ENCODE measurements at places on chromosomes 12 and 14.

DNA sequence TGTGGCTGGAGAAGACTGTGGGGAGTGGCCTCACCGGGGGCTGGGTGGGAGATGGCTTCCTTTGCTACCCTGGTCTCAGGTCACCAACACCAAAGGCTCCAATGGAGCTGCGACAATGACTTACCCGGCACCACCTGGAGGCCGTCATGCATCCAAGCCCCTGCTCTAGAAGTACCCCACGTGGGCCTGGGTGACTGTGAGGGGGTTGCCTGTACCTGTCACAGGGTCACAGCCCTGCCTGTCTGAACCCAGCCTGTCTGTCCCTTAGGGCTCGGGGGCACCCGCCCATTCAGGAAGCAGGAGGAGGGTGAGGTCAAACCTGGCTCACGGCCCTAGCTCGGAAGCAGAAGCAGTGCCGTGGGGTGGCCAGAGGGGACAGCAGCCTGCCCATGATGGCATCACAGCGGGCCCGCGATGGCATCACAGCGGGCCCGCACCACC, 18.9 kb downstream of the ABCB9 start:
- DNase-seq: peak; percentile 49

DNA sequence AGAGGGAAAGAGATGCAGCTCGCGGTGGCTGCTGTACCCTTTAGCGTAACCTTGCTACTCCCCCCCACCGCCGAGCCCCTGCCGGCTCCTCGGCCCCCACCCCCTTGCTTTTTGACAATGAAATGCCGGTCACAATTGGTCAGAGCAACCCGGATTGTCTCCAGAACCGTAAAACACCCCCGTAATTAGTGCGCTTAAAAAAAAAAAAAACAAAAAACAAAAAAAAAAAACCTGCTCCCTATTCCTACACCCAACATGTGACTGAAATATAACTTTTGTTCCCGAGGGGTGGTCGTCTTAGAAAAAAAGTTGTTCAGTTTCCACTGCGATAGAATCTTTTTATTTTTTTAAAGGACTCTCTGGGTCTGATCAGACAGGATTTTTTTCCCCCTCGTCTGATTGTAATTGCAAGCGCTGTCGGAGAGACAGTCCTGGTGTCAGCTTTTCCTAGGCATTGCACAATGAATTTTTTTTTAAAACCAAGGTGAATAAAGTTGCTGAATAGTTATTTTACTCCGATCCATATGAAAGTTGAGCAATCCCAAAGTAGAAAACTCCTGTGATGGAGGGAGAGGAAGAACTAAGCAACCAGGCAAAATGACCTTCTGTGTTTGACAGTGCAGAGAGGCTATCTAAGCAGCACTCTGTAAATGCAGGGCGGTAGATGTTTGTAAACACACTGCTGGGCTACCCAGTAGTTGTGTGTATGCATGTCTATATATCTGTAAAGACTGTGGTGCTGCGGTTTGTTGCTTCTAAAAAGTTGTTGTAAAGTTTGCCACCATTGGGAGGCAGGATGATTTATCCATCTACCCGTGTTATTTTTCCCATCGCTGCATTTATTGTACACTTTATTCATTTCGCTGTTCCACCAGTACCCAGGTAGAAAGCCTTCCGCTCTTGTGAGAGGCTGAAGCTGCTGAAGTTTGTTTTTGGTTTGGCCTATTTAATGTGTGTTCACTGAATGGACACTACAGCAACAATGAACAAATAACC, 1.1 kb downstream of the ETV6 start:
- no peak for DNase-seq

GRCh38 chr12:41856228-41856627, 288.4 kb downstream of the GXYLT1 start:
- no peak for DNase-seq

GRCh38 chr12:63496654-63497053, 171.6 kb downstream of the DPY19L2 start:
- no peak for DNase-seq

DNA sequence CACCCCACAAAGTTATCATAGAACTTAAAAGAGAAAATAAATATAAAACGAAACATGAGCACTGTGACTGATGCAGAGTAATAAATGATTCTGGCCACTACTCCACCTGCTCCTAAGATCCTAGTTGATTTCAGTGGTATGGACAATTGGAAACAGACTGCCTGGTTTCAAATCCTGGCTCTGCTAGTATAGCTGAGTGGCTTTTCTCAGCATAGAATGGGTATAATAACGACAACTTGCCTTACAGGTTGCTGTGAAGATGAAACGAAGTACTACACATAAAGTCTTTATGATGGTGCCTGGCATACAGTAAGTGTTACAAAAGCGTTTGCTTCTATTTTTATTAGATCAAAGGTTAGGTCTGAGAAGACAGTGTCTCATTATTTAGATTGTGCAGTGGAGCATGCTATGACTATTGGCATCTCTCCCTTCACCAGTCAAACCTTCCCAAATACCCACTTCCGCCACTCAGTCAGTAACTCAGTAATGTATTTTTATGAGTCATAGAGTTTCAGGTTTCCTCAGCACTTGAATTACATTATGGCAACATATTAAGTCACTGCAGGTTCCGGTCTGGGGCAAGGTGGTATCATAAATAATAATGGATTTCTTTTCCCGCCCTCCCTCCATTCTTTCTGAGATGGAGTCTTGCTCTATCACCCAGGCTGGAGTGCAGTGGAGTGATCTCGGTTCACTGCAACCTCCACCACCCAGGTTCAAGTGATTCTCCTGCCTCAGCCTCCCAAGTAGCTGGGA, 29.7 kb upstream of the NR2C1 start:
- no peak for DNase-seq

DNA sequence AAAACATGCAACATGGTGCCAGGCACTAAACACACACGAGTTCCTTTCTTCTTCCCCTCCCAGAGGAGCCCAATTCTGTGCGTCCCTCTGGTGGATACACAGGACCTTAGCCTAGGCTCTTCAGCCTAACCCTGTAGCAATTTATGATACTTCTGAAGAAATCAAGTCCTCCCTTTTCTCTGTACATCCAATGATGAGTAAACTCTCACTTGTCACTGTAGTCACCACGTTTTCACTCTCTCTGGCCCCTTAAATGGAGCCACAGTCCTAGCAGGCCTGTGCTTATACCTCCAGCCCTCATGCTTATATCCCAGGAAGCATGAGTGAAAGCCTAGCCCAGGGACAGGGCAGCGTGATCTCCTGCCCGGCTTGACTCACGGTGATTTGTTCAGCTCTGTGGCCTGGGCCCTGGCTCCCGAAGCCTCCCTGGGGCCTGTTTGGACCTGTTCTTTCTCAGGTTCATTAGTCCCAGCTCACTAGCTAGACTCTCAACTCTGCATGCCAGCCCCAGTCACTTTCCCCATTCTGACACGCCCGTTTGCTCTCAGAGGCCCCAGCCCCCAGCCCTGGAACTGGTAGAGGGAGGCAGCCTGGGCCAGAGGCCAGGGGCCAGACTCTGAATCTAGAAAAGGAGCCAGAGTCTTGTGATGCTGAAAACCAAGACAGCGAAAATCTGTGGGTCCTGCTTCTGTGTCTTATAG, 24.1 kb upstream of the PLEKHG3 start:
- peak; percentile 29 for DNase-seq

GRCh38 chr12:129659961-129660622, 243.7 kb downstream of the TMEM132D start:
- no peak for DNase-seq

DNA sequence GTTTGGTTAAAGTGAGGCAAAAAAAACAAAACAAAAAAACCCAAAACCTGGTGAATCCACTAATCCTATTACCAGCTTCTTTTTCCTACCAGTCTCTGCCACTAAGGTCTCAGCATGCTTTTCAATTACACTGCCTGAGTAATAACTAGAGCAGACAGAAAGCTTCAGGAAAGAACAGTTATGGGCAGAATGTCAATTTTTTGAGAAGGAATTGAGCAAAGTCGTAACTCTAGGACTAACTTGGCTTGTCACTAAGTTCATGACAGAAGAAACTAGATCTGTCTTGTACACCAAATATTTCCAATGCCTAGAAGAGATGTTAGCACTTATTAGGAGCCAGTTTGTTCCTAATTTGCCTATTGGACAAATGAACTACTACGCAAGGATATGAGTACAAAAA, 148.8 kb upstream of the CNOT2 start:
- DNase-seq: no peak

GRCh38 chr14:50677527-50678063, 9.5 kb upstream of the SAV1 start:
- no peak for DNase-seq

DNA sequence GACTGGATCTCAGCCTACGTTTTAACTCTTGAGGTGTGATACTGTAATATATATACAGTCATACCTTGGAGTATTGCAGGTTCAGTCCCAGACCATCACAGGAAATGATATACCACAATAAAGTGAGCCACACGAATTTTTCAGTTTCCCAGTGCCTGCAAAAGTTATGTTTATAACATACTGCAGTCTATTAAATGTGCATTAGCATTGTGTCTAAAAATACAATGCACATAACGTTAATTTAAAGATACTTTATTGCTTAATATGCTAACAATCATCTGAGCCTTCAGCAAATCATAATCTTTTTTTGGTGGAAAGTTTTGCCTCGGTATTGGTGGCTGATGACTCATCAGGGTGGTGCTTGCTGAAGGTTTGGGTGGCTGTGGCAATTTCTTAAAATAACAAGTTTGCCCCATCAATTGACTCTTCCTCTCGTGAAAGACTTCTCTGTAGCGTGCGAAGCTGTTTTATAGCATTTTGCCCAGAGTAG, 18.9 kb downstream of the PYROXD1 start:
- DNase-seq: no peak

GRCh38 chr12:47312808-47313426, 233.2 kb upstream of the AMIGO2 start:
- no peak for DNase-seq

- DNase-seq: no peak
Measured at GRCh38 chr12:52947738-52948423, 1.0 kb upstream of the KRT18 start.
